ENCODE measurements at places on chromosomes 7 and 10.

- peak; percentile 1 for DNase-seq
Observed at GRCh38 chr7:152862006-152862405, 102.5 kb downstream of the ACTR3B start.

DNA sequence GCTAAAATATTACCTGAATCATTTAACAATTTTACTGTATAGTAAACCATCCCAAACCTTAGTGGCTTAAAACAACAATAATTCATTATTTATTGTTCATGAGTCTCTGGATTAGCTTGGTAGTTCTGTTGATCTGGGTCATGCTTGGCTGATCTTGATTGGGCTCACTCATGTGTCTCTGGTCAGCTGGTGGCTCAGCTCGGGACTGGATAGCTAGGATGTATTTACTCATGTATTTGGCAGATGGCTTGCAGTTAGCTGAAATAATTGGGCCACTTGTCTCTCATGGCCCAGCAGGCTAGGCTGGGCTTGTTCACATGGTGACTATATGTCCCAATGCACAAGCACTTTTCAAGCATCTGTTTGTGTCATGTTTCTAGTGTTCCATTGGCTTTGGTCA is 262.8 kb downstream of the BBS9 start:
- no peak for DNase-seq

DNA sequence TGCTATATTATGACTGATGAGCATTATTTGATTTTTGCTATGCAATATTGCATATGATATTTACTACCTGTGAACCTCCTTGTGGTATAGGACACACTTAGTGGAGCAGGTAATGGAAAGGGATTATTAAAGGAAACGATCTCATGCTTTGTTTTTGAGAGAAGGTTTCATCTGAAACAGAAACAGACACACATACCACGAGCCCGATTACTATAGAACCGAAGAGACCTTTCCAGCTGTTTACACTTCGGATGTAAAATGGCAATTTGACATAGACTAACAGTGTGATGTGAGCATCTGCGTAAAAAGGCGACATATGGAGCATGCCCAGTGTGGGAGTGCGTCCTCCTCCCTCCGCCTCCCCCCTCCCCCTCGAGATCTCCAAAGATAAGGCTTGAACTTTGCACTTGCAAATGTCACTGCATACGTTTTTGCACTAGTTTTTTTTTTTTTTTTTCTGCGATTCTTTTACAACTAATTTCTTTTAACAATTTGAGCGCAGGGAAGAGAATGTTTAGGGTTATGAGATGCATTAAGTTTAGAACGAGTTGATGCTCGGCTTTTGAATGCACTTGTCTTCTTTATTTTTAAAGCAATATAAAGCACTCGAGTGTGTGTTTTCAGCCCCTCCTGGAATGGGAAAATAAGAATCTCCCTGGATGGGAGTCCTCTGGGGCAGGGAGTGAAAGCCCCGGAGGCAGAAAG is 251.0 kb downstream of the NSUN6 start:
- no peak for DNase-seq

- no peak for DNase-seq
Observed at GRCh38 chr10:15222511-15222910, 54.0 kb upstream of the NMT2 start.

DNA sequence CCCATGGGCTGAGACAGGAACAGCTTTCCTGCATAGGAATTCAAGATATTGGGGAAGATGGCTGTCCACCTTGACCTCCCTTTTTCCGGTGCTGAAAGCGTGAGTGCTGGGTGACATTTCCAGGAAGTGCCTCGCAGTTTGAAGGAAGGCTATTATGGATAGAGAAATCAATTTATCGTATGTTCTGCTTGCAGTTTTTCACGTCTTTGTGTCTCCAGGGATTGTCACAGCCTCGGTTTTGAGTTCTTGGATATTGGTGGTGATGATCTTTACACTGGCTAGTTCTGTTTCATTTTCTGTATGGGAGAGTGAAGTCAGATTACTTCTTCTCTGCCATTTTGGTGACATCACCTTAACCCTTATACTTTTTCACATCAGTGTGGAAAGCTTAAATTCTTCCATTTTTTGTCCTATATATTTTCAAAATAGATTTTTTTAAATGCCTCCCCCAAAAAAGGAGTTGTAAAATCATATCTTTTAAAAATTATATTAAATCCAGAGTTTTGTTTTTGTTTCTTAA is 102.5 kb upstream of the APBB1IP start:
- DNase-seq: no peak

DNA sequence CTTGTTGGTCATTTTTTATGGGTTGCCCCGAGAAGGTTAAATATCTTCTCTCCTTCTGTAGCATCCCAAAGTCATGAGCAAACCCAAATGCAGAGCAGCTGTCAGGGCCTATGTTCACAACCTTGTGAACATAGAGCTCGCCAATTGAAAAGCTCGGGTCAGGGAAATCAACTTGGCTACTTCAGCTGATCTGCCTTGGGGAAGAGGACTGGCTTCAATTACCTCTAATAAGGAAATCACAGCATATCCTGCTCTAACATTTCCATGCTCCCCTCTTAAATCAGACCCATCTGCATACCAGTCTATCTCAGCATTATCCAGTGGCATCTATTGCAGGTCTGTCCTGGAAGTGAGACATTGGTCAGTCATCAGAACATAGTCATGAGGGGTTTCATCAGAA is 105.6 kb downstream of the ANKRD26 start:
- DNase-seq: no peak
